ENCODE measurements at places on chromosomes 2 and 18. TPM values are rescaled to one million over a fixed set of nuclear protein-coding genes. Genes with fewer than 3 reads are reported as not detected.

DNA sequence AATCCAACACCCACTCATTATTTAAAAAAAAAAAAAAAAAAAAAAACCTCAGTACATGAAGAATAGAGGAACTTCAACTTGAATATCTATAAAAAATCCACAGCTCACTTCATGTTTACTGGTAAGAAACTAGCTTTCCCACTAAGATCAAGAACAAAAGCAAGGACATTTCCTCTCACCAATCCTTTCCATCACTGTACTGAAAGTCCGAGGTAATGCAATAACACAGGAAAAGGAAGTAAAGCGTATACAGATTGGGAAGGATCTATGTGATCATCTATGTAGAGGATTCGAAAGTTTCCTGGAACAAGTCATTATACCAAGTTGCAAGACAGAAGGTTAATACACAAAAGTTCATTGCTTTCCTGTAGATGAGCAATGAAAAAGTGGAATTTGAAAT is 63.2 kb downstream of the ROCK2 start:
- DNase-seq, result no peak

GRCh38 chr18:72652990-72653593 is 109.0 kb upstream of the CBLN2 start:
- no peak for DNase-seq

KCNIP3 gene
- 8.7 TPM for total RNA-seq

UGT1A6 gene
- not detected for total RNA-seq

SERPINB5 gene
- total RNA-seq, result not detected

GRCh38 chr18:14970027-14970426 is 222.1 kb downstream of the ANKRD30B start:
- DNase-seq, result no peak

DNA sequence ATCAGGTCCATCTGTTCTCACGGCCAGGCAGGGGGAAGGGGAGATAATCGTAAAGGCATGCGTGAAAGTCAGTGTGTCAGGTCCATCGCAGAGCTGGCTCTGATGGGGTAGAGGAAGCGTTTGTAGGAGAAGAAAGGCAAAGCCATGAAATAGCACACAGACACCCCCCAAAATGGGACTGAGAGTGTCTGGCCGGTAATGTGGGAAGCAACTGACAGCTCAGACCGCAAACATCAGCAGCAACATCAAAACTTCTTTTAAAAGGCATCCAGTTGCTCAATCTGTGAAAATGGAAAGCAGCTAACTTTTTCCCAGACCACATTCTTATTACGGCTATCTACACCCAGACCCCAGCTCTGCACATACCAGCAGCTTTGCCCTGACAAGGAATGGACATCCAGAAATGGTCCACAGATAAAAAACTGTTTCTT is 232.6 kb downstream of the EN1 start:
- DNase-seq, result no peak

DNA sequence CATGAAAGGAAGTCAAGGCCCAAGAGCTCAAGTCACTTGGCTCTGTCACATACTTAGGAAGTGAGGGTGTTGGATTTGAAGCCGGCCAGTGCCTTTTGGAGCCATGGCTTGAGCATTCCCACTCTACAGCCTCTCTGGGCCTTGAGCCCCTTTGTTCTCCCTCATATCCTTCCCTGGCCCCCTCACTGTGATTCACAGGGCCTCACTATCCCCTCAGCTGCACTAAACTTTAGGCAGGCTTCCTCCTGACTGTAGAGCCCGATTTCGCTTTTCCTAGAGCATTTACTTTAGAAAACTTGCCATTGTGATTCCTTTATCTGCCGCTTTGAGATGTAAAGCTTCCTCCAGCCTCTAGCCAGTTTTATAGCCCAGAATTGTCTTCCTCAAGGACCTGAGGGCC is 107.6 kb downstream of the FBXO15 start:
- DNase-seq, result no peak

GRCh38 chr2:119174216-119174992 is 15.9 kb upstream of the C1QL2 start:
- DNase-seq, result no peak

FSHR gene
- 0.14 TPM for total RNA-seq

CRYBA2 gene
- not detected for total RNA-seq

ERBB4 gene
- 12.4 TPM for total RNA-seq

- no peak for DNase-seq
Measured at GRCh38 chr2:112583497-112584133, 794 bp upstream of the CHCHD5 start.

ZAP70 gene
- 1.6 TPM for total RNA-seq

DNA sequence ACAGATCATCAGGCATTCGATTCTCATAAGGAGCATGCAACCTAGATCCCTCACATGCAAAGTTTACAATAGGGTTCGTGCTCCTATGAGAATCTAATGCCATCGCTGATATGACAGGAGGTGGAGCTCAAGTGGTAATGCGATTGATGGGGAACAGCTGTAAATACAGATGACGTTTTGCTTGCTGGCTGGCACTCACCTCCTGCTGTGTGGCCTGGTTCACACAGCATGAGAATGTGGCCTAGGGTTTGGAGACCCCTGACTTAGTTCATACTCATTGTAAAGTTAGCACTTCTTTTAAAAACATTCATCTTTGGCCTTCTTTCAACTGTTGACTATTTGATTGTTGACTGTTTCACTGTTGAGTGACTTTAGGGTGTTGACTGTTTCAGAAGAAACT is 8.7 kb upstream of the CHMP1B start:
- DNase-seq, result no peak

DNA sequence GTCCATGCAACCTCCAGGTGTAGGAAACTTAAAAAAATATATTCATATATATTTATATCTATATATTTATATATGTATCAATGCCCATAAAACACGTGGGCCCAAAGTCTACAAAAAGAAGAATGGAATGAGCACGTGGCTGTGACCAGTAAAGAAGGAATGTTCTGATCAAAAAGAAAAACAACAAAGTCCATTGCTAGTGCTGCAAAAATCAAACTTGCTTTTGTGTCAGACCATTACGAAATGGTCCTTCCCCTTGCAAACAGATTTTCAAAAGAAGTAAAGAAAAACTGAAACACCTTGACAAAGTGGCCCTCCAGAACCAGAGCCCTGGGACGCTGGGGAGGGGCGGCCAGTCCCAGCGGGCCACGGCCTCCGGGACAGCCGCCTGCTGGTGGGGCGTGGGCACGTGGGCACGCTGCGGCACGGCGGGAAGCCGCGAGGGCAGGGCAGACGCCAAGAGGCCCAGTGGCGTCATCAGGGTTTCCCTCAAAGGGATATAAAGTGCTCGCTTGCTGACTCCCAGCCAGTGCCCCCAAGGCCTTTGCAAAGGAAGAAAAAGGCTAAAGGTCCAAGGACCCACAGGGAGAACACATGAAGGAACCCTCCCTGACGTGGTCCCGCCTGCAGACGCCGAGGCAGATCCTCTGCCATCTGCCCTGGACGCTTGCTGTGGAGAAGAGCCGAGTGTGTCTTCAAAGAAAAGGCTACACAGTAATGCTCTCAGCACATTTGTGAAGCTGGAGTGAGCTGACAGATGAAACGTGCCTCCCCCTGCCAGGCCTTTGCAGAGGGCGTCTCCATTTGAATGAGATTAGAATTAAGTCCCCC is 201.8 kb downstream of the TWIST2 start:
- DNase-seq, result peak; percentile 4

WBP1 gene
- 44.3 TPM for total RNA-seq

DNA sequence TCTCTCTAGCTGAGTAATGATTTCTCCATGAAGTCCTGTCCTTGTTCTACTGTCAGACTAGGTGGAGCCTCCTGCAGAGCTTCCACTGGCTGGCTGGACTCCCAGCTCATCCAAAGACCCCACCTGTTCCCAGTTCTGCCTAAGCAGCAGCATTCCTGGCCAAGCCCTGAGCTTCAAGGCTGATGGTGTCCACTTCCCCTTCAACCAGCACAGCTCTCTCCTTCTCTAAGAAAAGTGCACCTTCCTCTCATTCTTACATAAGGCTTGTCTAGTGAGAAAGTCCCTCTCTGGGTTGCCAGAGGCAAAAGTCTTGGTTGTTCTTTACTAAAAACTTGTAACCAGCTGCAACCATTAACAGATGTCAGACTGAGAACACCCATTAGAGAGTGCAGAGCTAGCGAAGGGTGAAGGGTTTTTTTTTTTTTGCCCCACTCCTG is 58.9 kb downstream of the CXCR4 start:
- DNase-seq, result no peak

- no peak for DNase-seq
Measured at GRCh38 chr2:161243905-161244304, 64.3 kb upstream of the PSMD14 start.

DNA sequence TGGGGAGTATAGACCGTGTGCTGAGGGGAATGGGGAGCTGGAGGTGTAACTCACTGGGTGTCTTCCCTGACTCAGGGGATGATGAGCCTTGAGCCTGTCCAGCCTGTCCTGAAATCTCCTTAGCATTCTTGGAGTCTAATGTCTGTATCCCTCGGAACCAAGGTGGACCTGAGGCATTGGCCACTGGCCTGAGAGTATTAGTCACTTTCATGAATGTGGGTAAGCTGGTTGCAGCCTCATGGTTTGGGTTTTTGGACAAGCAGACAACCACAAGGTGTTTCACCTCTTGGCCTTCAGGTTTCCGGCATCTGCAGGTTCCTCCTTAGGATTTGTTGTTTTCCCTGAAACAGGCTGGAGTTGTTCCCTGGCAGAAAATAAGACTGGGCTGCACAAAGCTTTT is 63.2 kb downstream of the PRKCE start:
- no peak for DNase-seq

Data from Right ventricle myocardium inferior (tissue), 1 donor.